ENCODE measurements at places on chromosomes 6 and 20.

GRCh38 chr6:30876039-30876730 is 8.1 kb upstream of the DDR1 start:
- DNase-seq: no peak

- no peak for DNase-seq
Measured at GRCh38 chr6:42370323-42370985, 81.3 kb downstream of the TRERF1 start.

- DNase-seq: peak; percentile 72
Measured at GRCh38 chr6:19836799-19837510, at the start of gene ID4. Gene ID4, plus strand, starts transcription at chr6:19837370. Its CDS starts 385 bp downstream, at chr6:19837755.

- DNase-seq: peak; percentile 86
Measured at GRCh38 chr6:36349240-36349639, 12.6 kb upstream of the BNIP5 start.

DNA sequence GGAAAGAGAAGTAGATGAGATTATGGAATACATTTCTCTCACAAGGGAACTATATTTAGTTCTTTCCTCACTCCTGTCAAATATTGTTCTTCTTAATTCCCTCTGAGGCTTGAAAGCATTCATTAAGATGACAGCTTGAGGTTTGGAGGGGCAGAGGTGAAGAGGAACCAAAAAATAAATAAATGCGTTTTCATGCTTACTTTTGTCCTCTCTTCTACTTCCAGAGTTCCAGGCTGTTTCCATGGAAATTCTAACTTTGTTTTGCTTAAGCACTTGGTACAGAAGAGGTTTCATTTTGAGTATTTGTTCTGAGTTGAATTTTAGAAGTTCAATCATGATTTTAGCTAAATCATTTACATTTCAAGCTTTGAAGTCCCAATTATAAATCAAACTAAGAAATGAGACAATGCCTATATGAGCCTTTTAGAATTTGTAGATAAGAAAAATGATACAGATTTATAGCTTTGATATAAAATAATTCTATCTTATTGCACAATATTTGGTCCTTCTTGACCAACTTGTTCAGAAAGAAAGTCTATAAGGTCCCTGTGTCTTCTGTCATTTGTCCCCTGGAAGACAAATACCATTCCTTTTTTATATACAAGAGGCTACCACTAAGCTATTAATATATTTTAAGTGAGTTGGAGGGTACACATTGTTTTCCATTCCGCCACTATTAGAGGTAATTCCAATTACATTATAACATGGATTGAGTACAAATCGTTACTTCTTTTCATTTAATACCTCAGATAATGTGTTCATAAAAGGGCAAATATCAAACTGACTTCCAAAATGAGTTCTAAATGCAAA is 16.3 kb downstream of the RBM24 start:
- DNase-seq: no peak

DNA sequence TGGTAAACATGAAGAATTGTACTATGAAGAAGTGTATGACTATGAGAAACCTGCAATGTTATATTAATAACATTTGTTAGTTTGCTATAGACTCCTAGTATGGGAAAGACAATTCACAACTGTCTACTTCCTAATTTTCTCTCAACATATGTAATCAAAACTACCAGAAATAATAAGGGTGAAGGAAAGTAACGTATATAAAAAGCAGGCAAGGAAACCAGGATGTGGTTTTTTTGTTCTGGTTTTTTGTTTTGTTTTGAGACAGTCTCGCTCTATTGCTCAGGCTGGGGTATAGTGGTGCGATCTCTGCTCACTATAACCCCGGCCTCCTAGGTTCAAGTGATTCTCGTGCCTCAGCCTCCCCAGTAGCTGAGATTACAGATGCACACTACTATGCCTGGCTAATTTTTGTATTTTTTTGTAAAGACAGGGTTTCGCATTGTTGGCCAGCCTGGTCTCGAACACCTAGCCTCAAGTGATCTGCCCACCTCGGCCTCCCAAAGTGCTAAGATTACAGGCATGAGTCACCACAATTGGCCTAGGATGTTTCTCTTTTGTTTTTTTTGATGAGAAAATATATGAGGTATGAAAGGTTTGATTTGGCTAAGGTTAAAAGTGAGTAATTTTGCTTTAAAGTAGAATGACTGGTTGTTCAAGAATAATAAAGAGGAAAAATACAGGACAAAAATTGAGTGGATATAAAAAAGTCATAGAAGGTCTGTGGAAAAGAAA is 83.1 kb downstream of the PTCHD4 start:
- no peak for DNase-seq

DNA sequence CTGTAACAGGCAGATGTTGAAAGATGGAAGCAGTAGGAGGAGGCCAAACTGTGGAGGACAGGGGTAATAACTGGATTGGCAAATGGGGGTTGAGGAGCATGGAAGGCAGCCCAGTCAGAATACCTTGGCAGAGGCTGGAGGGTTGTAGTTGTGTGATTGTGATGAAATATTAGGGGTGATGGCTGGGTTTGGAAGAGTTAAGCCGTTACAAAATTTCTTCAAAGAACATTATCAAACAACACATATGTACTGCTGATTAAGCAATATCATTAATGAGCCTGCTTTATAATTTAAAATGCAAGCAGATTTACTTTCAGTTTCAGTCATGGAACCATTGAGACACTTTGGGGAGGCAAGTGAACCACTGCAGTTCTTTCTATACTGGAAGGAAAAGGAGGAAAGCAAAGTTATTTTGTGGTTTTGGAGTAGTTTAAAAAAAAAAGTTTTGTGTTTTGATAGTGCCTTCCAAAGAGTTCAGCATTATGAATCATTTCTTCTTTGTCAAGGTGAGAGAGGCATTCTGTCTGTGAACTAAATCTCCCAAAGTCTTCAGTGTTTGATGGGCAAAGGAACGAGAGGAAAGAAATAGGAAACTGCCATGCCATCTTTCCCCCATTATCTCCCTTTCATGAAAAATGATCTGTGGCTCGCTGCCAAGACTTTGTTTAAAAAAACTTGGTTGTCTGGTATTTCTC is 20.7 kb downstream of the FOXO3 start:
- DNase-seq: no peak

GRCh38 chr20:10573951-10574339 is 99.9 kb downstream of the JAG1 start:
- DNase-seq: no peak

DNA sequence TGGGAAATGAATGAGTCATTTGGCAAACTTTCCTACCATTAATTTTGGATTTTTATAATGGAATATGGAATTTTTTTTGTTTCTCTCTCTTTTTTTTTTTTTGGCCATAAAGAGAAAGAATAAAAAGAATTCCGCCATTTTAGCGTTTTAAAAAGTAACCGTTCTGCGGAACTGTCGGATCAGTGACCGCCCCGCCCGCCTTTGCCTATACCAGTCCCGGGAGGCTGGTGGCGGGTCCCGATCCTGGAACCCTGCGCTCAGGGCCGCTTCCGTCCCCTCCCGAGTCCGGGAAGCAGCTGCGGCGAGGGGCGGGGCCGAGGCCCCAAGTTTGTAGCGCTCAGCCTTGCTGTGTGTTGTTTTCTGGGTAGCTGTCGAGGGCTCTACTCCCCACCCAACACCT is 609 bp downstream of the L3MBTL1 start:
- no peak for DNase-seq

GRCh38 chr20:43583982-43584432 is 6.7 kb upstream of the IFT52 start:
- no peak for DNase-seq

- DNase-seq: no peak
Measured at GRCh38 chr20:13131688-13132087, 89.4 kb upstream of the ISM1 start.

DNA sequence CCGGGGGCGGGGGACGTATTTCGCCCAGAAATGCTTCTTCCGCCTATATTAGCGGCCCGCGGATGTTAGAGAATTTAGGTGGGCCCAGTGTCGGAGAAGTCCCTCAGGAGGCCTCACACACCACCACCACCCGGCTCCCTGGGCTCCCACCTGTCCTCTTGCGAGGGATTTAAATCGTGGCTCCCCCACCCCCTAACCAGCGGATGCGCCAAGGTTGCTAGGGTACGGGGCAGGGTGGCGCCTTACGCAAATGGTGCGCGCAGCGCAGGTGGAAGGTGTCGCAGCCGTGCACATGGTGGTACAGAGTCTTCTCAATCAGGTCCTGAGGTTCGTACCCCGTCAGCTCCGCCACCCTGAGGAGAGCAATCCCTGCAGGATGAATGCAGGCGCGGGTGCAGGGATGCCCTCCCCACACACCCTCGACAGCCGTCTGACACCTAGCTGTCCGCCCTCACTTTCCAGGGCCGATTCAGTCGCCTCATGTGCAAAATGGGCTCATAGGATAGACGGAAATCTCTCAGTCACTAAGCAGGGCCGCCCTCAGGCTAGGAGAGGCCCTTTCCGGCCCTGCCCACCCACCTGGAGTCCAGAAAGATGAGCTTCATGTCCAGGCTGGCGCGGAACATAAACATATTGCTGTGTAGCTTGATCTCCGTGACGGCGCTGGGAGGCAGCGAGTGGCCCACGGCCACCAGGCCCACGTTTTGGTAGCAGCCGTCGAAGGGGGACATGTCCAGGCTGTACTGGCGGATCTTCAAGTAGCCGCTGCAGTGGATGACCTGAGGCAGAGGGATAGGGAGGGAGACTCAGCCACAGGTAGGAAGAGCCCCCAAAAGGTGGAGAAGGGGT is 16.6 kb downstream of the SIM1 start:
- DNase-seq: no peak

GRCh38 chr6:43318011-43318410 is 9.4 kb upstream of the CRIP3 start:
- DNase-seq: no peak

GRCh38 chr20:55760586-55760985 is 244.7 kb downstream of the CBLN4 start:
- DNase-seq: no peak

GRCh38 chr6:95545686-95546085 is 31.6 kb upstream of the MANEA start:
- peak; percentile 51 for DNase-seq

GRCh38 chr20:10662661-10663458 is 10.9 kb downstream of the JAG1 start:
- no peak for DNase-seq

GRCh38 chr20:16477632-16478031 is 95.6 kb downstream of the KIF16B start:
- DNase-seq: no peak

- no peak for DNase-seq
Measured at GRCh38 chr6:169846286-169847056, 95.0 kb downstream of the ERMARD start.

DNA sequence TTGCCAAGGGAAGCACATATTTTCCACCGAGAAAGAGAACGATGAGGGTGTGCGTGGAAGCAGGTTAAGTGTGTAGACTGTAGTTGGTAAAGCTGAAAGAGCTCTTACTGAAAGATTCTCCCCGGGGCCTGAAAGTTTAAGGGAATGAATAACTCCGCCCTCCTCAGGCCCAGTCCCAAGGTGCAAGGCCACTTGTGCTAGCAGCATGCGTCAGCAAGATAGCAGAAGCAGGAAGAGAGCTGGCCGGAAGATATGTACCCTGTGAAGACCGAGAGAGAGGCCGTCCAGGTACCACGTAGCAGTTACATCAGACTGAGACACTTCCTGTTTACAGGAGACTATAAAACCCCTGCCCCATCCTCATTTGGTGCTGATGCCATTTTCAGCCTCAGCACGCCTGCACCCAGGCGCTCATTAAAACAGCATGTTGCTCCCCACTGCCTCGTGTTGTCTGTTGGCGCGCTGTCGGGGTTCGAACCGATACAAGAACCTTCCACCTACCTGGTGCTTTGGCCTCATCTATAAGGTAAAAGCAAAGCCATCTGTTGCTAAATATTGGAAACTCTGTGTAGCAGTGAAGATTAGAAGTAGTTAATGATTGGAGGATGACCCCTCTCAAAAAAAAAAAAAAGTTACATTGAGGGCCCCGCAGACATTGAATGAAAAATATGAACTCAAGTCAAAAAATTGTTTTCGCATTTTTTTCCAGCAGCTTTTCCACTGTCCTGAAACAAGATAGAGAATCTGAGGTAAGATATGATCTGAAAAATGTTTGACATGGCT is 18.6 kb upstream of the FAM135A start:
- DNase-seq: no peak

- DNase-seq: no peak
Measured at GRCh38 chr6:88585276-88585692, 378.1 kb downstream of the RNGTT start.

DNA sequence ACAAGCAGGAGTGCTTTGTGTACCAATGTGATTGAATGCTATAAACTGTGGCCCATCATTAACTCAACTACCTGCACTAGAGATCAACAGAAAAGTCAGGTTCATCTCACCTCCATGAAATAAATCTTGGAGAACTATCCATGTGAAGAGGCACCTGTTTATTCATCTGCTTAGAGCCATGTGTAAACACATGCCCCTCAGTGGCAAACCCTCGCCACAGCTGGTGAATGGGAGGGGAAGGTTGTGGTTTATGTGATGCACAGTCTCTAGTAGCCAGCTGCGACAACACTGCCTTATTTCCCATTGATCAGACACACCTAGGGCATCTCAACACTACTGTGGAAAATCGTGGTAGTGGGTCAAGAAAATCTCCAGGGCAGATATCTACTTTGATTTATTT is 640.2 kb downstream of the PTPRT start:
- DNase-seq: no peak

GRCh38 chr6:127464161-127464880 is 5.1 kb upstream of the KIAA0408 start:
- DNase-seq: no peak

- no peak for DNase-seq
Measured at GRCh38 chr6:158503222-158503621, 56.7 kb upstream of the TMEM181 start.

DNA sequence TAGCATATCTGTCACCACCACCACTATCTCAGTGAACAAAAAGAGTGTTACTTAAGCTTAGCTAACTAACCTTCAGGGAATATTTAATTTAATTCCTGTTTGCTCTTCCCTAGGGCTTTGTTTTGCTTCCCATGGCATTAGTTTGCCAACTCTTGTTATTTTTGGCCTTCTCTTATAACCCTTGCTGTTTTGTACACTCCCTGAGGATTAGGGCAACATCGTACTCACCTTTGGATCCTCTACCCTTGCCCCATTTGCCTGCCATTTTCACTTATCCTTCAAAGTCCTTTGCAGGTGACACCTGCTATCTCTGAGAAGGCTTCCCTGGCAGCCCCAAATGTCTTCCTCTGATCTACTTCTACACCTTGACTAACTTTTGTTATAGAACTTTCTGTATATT is 23.7 kb downstream of the ACOT13 start:
- DNase-seq: no peak

DNA sequence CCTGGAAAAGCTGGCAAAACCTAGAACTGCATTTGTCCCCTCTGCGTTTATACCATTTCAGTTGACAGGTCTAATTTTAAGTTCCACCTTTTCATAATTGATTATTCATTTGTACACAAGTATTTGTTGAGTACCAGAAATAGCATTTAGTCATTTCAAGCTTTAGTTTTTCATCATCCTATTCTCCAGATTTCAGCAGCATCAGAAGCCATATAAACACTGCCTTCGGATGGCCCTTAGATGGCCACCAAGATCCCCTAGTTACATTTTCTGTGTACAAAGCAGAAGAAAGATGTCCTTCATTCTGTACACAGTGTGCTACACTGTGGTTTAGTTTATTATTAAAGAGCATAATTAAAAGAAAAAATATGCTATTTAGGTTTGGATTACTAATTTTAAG is 131.4 kb downstream of the LAMA2 start:
- no peak for DNase-seq
